Sigmoid colon (tissue), 7 donors: ENCODE measurements at places on chromosomes 3 and 15. TPM values are rescaled to one million over a fixed set of nuclear protein-coding genes. Genes with fewer than 3 reads are reported as not detected.
A peak's percentile ranks its signal among the peaks of the same experiment; 100 is the strongest.

The PLIN1 gene
- 1.4 TPM for total RNA-seq

DNA sequence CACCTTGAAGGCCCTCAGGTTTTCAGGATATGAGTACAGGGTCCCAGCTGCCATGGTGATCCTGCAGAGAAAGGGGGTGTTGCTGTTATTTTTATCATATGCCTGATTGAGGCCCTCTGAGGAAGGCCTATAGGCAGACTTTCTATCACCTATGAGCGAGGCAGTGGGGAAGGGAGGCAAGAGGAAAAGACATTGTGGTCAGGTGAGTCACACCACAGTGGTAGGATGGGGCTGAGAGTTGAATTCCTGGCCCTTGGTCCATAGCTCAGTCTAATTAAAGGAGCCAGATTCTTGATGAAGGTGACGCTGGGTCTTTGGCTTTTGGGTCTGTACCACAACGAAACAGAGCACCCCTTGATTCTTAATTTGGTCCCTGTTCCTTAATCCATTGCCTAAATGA lies 72.7 kb downstream of the ZNF621 start:
- no peak for DNase-seq

GRCh38 chr3:97914388-97914787 lies 57.8 kb downstream of the RIOX2 start:
- no peak for DNase-seq

The CTXN2 gene
- total RNA-seq = not detected

DNA sequence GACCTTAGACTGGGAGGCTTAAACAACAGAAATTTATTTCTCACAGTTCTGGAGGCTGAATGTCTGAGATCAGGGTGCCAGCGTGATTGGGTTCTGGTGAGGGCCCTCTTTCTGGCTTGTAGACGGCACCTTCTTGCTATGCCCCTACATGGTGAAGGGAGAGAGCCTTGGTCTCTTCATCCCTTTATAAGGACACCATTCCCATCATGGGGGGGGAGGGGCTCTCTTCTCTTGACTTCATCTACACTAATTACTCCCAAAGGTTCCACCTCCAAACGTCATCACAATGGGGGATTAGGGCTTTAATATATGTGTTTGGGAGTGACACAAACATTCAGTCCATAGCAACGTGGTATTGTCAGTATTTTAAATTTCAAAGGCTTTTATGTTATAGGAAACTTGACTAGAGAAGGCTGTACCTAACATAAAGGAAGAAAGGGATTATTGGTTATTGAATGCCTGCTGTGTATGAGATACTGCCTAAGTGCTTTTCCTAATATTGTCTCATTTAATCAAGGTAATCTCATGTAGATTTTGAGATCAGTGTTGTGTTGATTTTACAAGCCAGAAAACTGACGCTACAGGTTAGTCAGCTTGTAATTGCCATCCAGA lies 20.9 kb downstream of the SYN2 start:
- no peak for DNase-seq

- DNase-seq = peak; percentile 74
These were observed 1.1 kb downstream of the SLC35G2 start for GRCh38 chr3:136819731-136820679.

- DNase-seq = no peak
These were observed 12.2 kb downstream of the TGM4 start for GRCh38 chr3:44886561-44886960.

The CCRL2 gene
- 0.99 TPM for total RNA-seq

- no peak for DNase-seq
These were observed 81.2 kb downstream of the ANO10 start for GRCh38 chr3:43540624-43541023.

DNA sequence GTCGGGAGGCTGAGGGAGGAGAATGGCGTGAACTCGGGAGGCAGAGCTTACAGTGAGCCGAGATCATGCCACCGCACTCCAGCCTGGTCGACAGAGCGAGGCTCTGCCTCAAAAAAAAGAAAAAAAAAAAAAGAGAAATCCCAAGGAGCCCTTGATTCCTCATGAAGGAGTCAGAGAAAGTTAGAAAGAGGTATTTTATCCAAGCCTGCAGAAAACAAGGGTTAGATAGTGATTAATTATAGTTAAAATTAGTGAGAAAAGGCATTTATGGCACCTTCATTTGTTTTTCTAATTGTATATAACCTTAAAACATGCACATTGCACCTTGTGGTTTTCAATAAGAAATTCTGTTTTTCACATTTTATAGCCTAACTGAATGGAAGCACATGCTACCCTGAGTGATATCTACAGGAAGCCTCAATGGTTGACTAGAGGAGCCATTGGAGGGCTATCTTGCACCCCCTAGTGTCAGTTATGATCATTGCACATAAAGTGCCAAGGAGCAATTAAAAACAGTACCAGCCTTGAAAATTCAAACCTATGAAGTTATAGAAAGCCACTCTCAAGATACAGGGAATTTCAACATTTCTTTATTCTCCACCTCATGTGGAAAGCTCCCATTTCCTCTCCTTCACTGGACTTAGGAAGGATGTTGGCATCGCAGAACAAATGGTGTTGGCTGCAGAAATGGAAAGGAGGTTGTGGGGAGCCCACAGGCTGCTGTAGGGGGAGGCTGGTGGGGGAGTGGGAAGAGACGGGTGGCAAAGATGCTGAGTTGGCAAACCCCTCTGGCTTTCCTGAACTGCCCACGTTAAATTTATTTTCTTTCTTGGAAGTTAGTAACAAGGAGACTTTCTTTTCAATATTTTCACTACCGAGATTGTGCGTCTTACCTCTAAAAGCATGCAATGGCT lies 48.5 kb downstream of the ITGA11 start:
- DNase-seq = peak; percentile 29

The ZNF385D gene
- total RNA-seq = 4.3 TPM

- DNase-seq = no peak
These were observed 7.4 kb upstream of the ZNF589 start for GRCh38 chr3:48233542-48233941.

The SHC4 gene
- total RNA-seq = 2.2 TPM

- DNase-seq = no peak
These were observed 221.0 kb upstream of the TPM1 start for GRCh38 chr15:62821384-62822131.

DNA sequence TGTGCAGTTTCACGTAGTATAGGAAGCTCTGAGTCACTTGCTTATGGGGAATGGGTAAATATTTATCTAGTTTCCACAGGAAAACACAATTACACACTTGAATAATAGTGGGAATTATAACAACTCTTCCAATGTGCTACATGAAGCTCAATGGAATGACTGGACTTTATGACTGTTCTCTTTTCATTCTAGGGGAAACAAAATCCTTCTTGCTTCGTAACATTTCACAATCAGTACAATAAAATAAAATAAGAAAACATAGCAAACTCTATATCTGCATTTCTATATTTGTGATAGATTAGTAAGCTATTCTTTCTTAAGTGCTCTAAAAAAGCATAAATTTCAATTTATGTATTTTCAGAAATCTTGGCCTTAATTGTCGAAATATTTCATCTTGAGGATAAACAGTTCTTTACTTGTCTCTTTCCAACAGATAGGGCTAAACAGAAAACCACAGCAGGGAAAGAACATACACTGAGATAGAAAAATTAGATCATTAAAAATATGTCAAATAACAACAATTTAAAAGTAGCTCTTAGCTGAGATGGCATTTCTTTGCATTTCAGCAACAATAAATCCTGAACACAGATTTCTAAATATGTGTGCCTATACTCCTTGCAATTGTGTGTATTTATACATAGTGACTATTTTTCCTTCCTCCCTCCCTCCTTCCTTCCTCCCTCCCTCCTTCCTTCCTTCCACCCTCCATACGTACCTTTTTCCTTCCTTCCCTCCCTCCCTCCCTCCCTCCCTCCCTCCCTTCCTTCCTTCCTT lies 395.5 kb upstream of the KCNMB2 start:
- DNase-seq = no peak

GRCh38 chr3:44506961-44507360 lies 29.5 kb upstream of the ZNF445 start:
- no peak for DNase-seq

GRCh38 chr3:32422943-32423342 lies 31.3 kb downstream of the CMTM7 start:
- DNase-seq = no peak

The IL17RE gene
- total RNA-seq = 2.5 TPM

GRCh38 chr3:55322638-55323037 lies 164.5 kb downstream of the WNT5A start:
- no peak for DNase-seq

GRCh38 chr3:120113128-120114116 lies 19.2 kb upstream of the GSK3B start:
- DNase-seq = no peak

- no peak for DNase-seq
These were observed 1.1 kb downstream of the GTF2E1 start for GRCh38 chr3:120743556-120744195.

- no peak for DNase-seq
These were observed 32.6 kb downstream of the TLE3 start for GRCh38 chr15:70065006-70065722.

DNA sequence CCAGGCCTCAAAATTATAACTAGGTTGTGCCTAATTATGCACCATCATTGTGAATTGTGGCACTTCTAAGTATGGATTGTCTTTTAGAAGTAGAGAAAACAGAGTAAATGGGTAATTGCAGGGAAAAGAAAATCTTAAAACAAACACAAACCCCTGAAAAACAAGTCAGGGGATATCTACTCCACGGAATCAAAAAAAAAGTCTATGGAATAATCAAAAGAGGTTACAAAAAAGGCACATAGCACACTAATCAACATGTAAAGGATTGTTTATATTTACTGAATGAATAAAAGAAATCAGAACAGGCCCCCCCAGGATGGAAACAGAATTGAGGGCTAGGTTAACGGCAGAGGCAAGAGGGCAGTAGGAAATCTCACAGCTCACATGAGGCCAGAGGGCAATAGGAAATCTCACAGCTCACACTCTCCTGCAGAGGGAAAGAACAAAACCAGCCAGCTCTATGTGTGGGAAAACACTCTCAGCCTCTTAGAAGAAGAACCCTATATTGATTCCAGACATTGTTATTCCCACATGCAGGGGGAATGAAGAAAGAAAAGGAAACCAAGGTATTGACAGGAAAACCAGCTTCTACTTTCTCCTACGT lies 72.7 kb upstream of the FNDC3B start:
- no peak for DNase-seq

The ATP10A gene
- total RNA-seq = 7.7 TPM

The SLC28A2 gene
- not detected for total RNA-seq

DNA sequence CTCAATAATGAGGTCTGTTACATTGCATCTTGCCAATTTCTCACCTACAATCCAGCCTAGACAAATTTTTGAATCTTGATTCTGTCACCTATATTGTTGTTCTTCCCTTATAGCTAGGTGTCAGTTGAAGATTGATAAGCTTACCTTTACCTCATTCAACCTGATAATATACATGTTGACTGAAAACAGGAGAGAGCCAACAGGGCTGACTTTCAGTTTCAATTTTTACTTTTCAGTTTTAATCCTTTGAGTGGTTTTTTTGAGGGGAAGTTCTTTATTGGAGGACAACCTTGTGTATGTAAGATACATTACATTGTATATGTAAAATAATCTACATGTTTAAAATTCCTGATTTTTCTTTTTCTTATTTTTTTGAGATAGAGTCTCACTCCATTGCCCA lies 5.8 kb downstream of the ATP13A5 start:
- no peak for DNase-seq

The GRIP2 gene
- total RNA-seq = 1.7 TPM

DNA sequence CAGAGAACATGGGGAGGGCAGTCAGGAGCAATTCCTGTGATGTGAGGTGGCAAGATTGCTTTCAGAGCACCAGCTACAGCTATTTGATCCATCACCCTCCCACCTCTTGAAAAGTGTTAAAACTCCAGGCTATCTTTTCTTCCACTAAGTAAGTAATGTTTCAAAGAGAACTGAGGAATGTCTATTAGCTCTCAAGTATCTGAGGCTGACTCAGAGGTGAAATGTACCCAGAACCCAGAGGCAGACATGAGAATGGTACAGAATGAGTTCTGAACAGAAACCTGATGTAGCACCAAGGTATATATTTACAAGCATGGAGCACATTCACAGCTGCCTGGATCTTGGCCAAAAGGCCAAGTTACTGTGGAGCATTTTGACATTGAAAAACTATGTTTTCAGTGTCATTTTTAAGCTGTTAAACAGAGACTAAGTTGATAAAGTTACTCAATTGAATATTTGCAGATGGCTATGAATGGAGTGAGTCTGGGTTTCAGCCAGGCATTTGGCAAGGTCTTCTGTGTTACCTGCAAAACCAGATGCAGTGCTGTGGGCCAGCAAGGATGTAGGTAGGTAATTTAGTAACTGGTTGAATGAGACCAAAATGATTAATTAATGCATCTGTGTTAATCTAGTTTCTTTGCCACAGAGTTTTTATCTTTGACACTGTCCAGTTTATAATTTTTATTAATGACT lies 227.7 kb upstream of the CD96 start:
- no peak for DNase-seq

DNA sequence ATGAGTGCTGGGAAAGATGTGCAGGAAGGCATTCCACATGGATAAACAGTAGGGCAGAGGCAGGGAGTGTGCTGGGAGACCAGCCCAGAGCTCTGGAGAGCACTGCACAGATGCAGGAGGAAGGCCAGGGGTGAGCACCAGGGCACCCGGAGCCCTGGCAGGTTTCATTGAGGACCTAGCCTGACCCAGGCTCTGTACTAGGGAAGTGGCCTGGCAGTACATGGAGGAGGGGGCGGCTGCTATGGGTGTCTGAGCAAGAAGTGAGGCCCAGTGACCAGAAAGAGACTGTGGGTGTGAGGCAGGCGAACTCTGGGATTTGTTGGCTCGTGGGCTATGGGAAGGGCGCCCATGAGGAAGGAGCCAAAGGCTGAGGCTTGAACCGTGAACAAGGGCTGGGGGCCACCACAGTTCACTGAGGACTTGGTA lies 139.1 kb downstream of the DNAJB8 start:
- DNase-seq = peak; percentile 33

The STAB1 gene
- 120 TPM for total RNA-seq

DNA sequence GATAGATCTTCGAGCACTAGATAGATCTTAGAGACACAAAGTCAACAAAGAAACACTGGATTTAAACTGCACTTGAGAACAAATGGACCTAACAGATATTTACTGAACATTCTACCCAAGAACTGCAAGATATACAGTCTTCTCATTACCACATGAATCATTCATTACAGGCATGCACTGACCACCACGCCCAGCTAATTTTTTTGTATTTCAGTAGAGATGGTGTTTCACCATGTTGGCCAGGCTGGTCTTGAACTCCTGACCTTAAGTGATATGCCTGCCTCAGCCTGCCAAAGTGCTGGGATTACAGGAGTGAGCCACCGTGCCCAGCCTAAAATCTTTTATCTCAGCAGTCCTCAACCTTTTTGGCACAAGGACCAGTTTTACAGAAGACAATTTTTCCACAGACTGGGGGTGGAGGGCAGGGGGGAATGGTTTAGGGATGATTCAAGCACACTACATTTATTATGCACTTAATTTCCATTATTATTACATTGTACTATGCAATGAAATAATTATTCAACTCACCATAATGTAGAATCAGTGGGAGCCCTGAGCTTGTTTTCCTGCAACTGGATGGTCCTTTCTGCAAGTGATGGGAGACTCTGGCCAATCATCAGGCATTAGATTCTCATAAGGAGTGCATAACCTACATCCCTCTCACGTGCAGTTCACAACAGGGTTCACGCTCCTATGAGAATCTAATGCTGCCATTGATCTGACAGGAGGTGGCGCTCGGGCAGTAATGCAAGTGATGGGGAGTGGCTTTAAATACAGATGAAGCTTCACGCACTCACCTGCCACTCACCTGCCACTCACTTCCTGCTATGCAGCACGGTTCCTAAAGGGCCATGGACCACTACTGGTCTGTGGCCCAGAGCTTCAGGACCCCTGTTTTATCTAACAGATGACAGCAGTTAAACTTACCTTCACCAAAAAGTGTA lies 21.7 kb downstream of the CSNK1G1 start:
- DNase-seq = no peak

GRCh38 chr3:13836658-13837587 lies 42.9 kb downstream of the WNT7A start:
- no peak for DNase-seq

The SAMD7 gene
- not detected for total RNA-seq

The SLC24A1 gene
- 3.6 TPM for total RNA-seq
